Breast epithelium (tissue), 4 donors: ENCODE measurements at places on chromosomes 3 and 15. TPM values are rescaled to one million over a fixed set of nuclear protein-coding genes. Genes with fewer than 3 reads are reported as not detected.

C3orf49 gene
- not detected for total RNA-seq

POLR2H gene
- 101 TPM for total RNA-seq

CFAP44 gene
- 6.6 TPM for total RNA-seq

CHST2 gene
- 4.5 TPM for total RNA-seq

GRCh38 chr15:63243101-63243500 is 34.3 kb upstream of the APH1B start:
- no peak for DNase-seq

GRCh38 chr15:86568378-86568777 is 488.7 kb downstream of the AGBL1 start:
- no peak for DNase-seq

GRCh38 chr15:52912172-52912571 is 122.0 kb upstream of the ONECUT1 start:
- DNase-seq = no peak

GRCh38 chr15:66594836-66595235 is 29.0 kb upstream of the LCTL start:
- DNase-seq = no peak

DNA sequence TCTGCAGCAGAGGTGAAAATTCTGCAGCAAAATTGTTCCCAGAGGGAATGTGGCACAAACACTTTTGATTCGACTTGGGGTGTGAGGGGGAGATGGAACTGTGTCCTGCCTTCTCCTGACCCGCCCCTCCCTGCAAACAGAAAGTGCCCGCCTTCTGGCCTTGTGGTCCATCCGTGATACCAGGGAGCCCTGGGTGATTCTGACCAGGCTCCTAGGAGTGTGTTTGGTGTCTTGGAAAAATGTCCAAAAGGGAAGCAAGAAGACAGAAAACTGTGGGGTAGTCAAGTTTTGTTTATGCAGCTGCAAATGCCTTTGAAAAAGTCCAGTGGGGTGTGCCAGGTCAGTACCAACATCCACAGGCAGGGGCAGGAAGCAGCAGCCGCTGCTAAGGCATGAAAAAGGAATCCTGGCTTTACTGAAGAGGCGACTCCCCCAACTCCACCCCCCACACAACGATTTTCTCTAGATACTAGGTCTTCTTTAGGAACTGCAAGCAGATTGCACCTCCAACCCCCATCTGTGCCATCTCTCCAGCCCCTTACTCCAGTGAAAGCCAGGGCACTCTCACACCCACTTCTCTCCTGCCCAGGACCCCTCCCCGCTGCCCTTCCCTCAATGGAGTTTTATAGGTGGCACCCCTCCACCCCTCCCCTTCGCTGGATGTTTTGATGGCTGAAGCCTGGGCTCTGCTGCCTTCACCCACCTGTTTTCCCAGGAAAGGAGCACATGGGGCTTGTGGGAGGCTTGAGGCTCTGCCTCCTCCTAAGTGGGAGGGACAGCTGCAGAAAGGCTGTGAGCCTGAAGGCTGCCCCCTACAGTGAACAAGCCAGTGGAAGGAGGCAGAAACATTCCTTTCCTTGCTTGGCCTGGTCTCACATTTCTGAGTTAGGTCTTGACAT is 82.4 kb upstream of the HERC1 start:
- DNase-seq = no peak

DNA sequence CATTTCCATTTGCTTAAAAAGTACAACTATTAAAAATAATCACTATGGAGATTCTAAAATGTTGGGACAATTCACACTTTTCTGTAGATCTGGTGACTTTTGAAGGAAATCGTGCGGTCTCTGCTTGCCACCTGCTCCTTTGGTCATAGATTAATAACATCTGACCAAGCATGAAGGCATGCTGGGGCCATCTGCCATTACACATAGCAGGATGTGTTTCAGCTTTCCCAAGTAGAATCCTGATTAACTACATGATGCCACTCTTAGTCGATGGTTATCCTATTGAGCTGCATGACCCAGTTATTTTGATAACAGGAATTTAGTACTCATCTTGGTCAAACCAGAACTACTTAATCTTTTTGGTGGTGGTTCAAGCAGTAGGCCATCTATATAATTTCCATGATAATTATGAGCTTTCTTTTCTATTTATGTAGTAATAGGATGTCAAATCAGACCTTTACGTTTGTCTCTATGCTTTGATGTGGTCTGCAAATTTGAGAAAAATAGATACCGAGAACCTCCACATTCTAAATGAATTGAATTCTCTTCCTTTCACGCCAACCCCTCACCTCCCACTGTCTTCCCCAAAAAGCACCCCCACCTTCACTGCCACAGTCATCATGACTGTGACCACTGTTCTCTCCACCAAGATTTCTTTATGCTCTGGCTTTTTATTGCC is 158.1 kb downstream of the DIPK2A start:
- DNase-seq = no peak
